ENCODE measurements at places on chromosomes 16 and 17. TPM values are rescaled to one million over a fixed set of nuclear protein-coding genes. Genes with fewer than 3 reads are reported as not detected.

HOXB2 gene
- 168 TPM for polyA plus RNA-seq

IKZF3 gene
- polyA plus RNA-seq: 0.31 TPM

KCNG4 gene
- polyA plus RNA-seq: not detected

NLGN2 gene
- polyA plus RNA-seq: 53.9 TPM

TMEM97 gene
- 54.3 TPM for polyA plus RNA-seq

YBX2 gene
- 41.4 TPM for polyA plus RNA-seq

ABI3 gene
- polyA plus RNA-seq: 3.2 TPM

CTRB1 gene
- not detected for polyA plus RNA-seq

ZACN gene
- 0.24 TPM for polyA plus RNA-seq

PRSS27 gene
- 5.2 TPM for polyA plus RNA-seq

SLC46A1 gene
- polyA plus RNA-seq: 11.5 TPM

PRR11 gene
- polyA plus RNA-seq: 64.6 TPM

HP gene
- 9.2 TPM for polyA plus RNA-seq

KREMEN2 gene
- 1.1 TPM for polyA plus RNA-seq

CD79B gene
- polyA plus RNA-seq: 0.37 TPM

TRIM16 gene
- 11.7 TPM for polyA plus RNA-seq
